ENCODE measurements at places on chromosomes 11 and 22. TPM values are rescaled to one million over a fixed set of nuclear protein-coding genes. Genes with fewer than 3 reads are reported as not detected.

SLC17A6 gene
- not detected for total RNA-seq

TTC36 gene
- not detected for total RNA-seq

PDGFB gene
- 0.05 TPM for total RNA-seq

MUC5AC gene
- not detected for total RNA-seq

OTOG gene
- not detected for total RNA-seq

LRRC10B gene
- total RNA-seq = not detected

WNT7B gene
- not detected for total RNA-seq

- DNase-seq = no peak
Observed at GRCh38 chr22:36010882-36011281, 17.7 kb downstream of the RBFOX2 start.

DNA sequence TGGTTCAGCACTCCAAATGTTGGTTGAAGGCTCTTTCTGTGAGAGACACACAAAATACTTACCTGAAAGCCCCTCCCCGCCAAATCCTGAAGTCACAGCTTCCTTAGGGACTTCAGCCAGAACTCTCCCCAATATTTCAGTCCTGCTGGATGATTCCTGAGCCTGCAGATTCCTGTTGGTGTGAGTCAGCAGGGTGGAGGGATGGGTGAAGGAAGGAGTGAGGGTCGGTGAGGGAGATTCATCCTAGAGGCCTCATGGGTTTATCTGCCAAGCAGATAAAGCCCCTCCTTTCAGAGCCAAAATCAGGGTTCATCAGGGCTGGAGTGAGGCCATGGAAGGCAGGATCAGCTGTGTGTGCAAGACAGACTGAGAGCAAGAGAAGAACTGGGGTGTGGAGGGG, 37.9 kb downstream of the SMIM38 start:
- no peak for DNase-seq

DNA sequence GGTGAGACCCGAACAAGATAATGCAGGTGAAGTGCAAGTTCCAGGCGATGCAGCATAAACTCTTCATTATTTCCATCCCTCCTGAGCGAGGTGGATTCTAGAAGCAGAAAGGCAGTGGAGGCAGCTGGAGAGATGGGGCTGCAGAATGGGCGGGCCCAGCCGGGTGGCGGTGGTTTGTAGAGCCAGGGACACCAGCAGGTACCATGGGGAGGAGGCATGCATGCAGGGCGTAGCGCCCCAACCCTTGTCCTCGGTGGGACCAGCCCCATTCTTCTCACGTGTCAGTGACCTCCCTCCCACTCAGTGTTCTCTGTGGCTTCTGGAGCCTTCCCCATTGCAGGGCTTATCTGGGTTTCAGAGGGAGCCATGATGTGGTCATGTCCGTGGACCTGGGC, 38.0 kb downstream of the MPPED1 start:
- no peak for DNase-seq

- DNase-seq = no peak
Observed at GRCh38 chr11:119188067-119188466, 2.8 kb downstream of the NHERF4 start.

- no peak for DNase-seq
Observed at GRCh38 chr11:128367573-128367972, 219.8 kb downstream of the ETS1 start.

- DNase-seq = no peak
Observed at GRCh38 chr11:17449158-17449557, 27.5 kb downstream of the ABCC8 start.

- no peak for DNase-seq
Observed at GRCh38 chr22:35604621-35605368, 12.3 kb downstream of the MB start.

- no peak for DNase-seq
Observed at GRCh38 chr11:10483174-10483573, 28.1 kb downstream of the AMPD3 start.

GRCh38 chr11:33751878-33752277, 15.7 kb upstream of the CD59 start:
- DNase-seq = no peak

- no peak for DNase-seq
Observed at GRCh38 chr11:75743711-75744563, 24.6 kb upstream of the DGAT2 start.

DNA sequence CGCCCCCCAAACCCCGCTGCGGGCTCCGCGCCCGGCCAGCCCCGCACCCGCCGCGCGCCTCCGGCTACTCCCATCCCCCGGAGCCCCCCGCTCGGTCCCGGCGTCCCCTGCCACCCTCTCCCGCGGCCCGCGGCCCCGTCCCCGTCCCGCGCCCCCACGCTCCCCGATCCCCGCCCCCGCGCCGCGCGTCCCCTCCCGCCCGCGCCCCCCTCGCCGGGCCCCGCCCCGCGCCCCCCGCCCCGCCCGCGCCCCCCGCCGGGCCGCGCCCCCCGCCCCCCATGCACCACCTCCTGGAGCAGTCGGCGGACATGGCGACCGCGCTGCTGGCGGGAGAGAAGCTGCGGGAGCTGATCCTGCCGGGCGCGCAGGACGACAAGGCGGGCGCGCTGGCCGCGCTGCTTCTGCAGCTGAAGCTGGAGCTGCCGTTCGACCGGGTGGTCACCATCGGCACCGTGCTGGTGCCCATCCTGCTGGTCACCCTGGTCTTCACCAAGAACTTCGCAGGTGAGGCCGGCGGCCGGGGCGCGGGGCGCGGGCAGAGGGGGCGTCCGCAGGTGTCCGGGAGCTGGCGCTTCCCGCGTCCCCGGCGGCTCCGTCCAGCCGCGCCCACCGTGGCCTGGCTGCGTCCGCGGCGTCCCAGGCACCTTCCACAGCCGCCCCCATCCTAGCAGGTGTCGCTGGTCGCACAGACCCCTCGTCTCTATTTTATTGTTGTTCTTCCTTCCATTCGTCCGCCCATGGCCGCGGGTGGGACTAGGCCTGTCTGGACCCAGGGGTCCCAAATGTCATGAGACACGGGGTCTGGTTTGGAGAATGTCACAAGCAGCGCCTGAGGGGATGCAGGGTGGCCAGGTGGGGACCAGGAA, at the start of gene PANX2:
TSS of gene PANX2 (plus strand) at position 279 of the 866 bp plus-strand sequence. CDS start at position 279, 0 bp downstream.
- peak; percentile 9 for DNase-seq

DNA sequence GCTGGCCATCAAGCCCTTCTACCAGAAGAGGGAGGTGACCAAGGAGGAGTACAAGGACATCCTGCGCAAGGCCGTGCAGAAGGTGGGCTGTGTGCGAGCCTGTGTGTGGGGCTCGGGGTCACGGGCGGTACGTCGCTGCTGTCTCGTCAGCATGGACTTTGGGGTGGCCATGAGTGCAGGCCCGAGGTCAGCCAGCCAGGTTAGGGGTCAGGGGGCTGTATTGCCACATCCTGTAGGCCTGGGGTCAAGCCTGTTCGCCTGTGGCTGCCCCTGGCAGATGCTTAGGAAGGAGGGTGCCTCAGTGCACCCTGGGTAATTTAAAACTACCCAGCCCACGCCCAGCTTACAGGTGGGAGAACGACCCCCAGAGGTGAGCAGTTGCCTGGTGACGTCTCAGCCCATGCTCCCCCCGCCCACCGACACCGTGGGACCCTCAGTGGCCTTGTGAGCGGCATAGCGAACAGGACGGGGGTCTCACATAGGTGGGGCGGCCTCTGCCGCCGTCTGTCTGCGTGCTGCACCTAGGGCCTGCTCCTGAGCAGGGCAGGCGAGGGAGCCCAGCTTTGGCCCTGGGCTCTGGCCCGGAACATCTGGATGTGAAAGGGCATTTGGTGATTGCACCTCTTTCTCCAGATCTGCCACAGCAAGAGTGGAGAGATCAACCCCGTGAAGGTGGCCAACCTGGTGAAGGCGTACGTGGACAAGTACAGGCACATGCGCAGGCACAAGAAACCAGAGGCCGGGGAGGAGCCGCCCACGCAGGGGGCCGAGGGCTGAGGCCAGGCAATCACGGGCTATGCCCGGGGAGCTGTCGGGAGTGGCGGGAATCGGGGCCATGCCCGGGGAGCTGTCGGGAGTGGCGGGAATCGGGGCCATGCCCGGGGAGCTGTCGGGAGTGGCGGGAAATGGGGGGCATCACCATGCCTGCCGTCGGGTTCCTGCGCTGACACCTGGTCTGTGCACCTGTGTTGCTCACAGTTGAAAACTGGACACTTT, 4.5 kb downstream of the IRF7 start:
- DNase-seq = no peak

GRCh38 chr22:35399114-35399677, 744 bp upstream of the MCM5 start:
- no peak for DNase-seq

GRCh38 chr22:39805117-39805516, 88.4 kb downstream of the ENTHD1 start:
- DNase-seq = no peak

GRCh38 chr11:78424334-78425270, 7.0 kb upstream of the GAB2 start:
- DNase-seq = no peak

DNA sequence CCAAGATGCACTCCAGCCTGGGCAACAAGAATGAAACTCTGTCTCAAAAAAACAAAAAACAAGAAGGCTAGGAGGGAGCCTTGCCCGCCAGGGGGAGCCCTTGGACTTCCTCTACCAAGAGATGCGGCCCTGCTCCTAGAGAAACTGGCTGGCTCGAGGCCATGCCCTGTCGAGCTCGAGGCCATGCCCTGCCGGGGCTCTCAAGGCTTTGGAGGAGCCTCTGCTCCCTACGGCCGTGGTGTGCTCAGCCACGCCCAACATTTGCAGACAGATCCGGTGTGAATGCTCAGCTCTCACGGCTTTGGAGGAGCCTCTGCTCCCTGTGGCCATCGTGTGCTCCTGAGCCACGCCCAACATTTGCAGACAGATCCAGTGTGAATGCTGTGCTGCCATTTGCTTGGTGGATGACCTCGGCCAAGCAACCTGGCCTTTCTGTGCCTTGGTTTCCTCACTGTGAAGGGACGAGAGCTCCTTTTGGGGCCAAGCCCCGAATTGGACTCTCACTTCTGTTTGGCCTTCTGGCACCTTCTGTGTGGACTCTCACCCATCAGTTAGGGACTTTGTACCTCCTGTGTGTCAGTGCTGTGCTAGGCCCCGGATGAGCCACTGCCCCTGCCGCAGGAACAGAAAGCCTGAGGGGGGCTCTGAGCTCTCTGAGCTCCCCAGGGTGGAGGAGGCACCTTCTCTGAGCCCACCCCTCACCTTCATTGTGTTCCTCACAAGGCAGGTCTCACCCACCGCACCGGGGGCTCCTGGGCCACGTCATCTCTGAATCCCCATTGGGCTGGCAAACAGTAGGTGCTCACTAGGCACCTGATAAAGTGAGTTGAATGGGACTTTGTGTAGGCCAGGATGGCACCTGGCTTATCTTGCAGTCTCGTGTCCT, 14.1 kb downstream of the C11orf24 start:
- peak; percentile 89 for DNase-seq

DNA sequence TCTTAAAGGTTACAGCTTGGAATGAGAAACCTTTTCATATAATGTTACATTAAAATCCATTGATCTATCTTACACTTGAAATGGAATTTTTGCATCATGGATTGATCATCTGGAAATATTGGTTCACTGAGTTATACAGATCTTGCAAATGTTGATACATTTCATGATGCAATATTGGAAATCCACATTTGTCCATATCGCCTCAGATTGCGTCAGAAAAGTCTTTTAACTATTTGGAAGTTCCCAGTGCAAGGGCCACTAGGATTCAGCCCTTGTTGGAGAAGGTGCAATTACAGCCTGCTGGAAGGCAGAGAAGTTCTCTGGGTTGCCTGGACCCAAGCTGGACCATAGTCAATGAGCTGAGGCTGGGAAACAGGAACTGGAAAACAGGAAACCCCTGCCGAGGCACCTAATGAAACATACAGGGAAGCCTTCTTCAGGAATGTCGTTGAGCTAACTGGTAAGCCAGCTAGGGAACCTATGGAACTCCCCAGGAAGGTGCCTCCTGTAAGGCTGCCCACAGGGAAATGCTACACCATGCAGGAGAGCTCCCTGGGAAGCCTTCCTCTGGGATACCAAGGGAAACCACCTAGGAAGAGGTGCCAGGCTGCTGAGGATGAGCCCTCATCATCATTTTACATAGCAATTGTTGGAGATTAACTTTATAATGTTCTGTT, 600.4 kb upstream of the CADM1 start:
- DNase-seq = no peak

Measured in SK-MEL-5 (cell line).